ENCODE measurements at places on chromosomes 6 and 20. TPM values are rescaled to one million over a fixed set of nuclear protein-coding genes. Genes with fewer than 3 reads are reported as not detected.

BEND6 gene
- polyA plus RNA-seq = 1.4 TPM

DNA sequence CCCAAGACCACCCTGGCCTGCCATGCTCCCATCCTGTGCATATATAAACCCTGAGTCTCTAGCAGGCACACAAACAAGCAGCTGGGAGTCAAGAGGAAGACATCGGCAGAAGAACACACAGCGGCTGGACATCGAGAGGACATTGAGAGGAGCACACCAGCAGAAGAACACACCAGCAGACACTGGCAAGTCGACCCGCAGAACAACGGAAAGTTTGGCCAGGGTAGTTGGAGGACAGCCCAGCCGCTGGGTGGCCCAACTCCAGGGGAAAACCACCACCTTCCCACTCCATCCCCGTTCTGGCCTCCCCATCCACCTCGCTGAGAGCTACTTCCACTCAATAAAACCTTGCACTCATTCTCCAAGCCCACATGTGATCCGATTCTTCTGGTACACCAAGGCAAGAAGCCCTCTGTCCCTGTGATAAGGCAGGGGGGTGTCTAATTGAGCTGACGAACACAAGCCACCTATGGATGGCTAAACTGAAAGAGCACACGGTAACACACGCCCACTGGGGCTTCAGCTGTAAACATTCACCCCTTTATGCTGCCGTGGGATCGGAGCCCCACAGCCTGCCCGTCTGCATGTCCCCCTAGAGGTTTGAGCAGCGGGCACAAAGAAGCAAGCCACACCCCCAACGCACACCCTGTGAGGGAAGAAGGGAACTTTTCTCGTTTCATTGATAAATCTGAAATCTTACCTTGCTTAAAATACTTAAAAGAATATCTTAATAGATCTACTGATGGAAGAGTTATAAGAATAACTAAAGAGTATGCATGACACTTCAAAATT is 13.8 kb downstream of the TMX4 start:
- no peak for DNase-seq

PLN gene
- polyA plus RNA-seq = 2.4 TPM

DNA sequence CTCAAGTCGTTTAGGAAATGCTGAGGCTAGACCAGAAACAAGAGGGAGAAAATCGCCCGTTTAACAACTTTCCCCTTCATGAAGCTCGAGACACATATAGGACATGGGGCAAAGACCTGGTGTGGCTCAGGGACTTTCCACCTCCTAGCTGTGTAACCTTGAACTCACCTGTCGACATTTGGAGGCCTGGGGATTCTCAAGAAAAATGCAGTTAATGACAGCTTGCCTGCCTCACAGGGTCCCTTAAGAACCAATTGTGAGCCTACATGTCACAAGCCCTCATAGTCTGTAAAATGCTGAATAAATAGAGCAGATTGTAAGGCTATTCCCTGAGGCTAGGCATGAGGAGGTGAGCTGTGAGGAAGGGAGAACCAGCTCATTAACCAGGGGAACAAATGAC is 35.1 kb downstream of the MGME1 start:
- no peak for DNase-seq

GRCh38 chr6:32117461-32117860 is 8.3 kb upstream of the TNXB start:
- no peak for DNase-seq

PTGIS gene
- 4.3 TPM for polyA plus RNA-seq

EYS gene
- polyA plus RNA-seq = 0.58 TPM

DNA sequence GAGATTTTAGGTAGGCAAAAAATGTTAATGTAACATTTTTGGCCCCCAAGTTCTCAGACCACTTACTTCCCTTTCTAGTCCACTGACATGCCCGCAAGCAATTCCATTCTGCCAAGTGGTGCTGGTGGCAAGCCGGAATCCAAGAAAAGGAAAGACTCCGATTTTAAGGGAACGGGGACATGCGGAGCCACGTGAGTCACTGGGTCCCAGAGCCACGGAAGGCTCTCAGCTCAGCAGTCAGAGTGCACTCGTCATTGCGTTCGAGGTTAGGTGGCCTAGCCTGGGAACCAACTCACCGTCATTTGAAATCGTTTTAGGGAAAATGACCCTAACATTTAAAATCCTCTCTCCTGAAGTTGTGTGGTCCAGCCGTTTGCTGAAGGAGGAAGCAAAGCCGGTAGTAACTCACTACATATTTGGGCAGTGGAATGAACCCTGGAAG is 711 bp upstream of the SIRT5 start:
- DNase-seq = peak; percentile 24

- no peak for DNase-seq
Observed at GRCh38 chr6:107132330-107132954, 17.1 kb upstream of the BEND3 start.

DNA sequence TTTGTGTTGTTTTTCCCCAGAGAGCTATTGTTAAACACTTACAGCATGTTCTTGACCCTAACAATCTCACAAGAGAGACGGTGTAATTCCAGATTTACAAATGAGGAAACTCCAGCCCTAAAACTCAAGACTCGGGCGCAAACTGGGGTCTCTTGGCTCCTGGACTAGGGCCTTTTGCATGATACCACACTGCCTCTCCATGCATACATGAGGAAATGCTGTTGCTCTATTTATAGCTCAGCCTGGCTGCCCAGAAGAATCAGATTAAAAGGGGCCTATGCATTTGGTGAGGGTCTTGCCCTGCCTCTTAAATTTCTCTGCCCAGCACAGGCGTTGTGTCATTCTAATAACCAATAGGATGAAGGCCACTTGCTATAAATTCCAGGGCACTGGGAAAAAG is 30.5 kb upstream of the SNRPB2 start:
- DNase-seq = no peak

GRCh38 chr6:67883500-67884366 is 751.3 kb upstream of the ADGRB3 start:
- DNase-seq = no peak

DLGAP4 gene
- 46.9 TPM for polyA plus RNA-seq

GRCh38 chr6:154768280-154768679 is 35.1 kb downstream of the SCAF8 start:
- DNase-seq = no peak

SRMS gene
- 0.15 TPM for polyA plus RNA-seq

GRCh38 chr6:153564803-153565202 is 433.7 kb upstream of the RGS17 start:
- DNase-seq = no peak

RNF182 gene
- polyA plus RNA-seq = 5.8 TPM

DNA sequence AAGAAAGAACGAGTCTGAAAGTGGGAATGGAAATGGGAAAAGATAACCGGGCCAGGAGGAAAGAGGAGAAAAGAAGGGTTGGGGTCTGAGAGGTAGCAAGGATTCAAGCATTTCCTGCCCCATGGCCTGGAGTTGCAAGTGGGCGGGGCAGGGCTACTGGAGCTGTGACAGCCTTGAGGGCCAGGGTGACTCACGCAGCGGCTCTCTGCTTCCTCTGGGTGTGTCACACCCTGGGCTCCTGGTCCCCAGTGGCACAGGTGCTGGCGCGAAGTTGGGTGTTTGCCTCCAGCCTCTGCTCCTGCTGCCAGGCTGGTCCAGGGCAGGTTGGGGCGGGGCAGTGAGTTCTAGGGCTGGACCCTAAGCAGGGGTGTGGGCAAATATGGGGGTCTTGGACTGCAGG is 3.3 kb upstream of the ULBP3 start:
- no peak for DNase-seq

TCF21 gene
- polyA plus RNA-seq = 169 TPM
